Aorta (tissue), 5 donors: ENCODE measurements at places on chromosomes 2 and 18.

DNA sequence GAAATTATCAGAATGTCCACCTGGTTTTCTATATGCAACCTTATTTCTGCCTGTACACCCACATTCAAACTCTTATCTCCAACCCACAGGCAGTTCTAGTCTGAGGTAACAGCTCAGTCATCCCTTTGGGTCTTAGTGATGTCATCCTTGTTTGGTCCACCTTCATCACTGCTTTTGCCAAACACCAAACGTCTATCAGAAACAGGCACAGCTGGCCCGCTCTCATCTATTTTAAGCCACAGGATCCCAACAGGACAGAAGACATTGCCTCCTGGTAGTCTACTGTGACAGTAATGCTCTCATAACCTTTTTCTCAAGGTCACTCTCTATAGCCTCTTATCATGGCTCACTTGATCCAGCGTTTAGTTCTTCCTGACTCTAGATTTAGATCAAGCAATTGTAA is 99.0 kb upstream of the CHAC2 start:
- no peak for DNase-seq

DNA sequence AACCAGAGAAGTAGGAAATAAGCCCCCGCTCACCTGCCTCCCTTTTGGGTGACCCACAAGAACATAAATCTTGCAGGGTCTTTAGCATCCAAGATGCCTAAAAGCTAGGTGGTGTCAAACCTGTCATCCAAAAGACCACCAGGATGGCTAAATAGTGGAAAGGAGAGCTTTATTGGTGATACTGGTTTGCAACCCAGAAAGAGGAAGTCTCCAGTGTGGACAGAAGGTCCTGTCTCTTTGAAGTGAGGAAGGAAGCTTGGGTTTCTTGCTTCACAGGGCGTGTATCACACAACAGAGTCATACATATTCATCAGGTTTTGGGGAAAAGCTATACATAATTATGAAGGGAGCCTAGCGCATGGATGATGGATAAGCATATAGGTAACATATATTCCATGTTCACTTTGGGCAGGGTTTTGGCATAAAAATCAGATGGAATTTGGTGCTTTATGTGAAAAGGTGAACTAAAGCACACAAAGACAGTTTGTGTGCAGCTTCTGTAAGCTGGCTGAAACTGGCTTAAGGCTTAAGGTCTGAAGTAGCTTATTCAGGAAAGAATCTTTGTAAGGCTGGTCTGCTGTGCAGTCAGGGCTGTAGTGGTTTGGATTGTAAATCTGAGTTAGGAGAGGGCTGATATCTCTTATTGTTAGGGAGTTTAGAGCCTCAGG is 102.2 kb upstream of the MSH2 start:
- no peak for DNase-seq

GRCh38 chr18:3401669-3402620 is 48.0 kb upstream of the TGIF1 start:
- DNase-seq: no peak

DNA sequence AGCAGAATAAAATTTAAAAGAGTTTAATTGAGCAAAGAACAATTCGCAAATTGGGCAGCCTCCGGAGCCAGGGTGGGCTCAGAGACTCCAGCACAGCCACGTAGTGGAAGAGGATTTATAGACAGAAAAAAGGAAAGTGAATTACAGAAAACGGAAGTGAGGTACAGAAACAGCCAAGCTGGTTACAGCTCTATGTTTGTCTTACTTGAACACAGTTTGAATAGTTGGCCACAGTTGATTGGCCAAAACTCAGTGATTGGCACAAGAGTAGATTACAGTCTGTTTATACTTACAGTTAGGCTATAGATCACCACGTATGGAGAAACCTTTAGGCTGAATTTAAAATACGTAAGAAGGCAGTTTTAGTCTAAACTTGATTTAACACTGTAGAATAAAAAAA is 78.8 kb upstream of the NEDD4L start:
- no peak for DNase-seq

- DNase-seq: no peak
Observed at GRCh38 chr2:215760557-215760956, 252.8 kb downstream of the MREG start.
